ENCODE measurements at places on chromosomes 7 and 10.

DNA sequence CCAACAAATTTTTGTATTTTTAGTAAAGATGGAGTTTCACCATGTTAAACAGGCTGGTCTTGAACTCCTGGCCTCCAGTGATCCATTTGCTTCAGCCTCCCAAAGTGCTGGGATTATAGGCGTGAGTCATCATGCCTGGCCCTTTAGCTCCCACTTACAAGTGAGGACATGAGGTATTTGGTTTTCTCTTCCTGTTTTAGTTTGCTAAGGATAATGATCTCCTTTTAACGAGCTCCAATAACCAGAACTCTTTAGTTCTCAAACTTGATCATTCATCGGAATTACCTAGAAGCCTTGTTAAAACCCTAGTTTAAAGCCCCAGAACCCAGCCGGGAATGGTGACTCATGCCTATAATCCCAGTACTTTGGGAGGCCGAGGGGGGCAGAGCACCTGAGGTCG, 481.4 kb downstream of the TYW1 start:
- no peak for DNase-seq

GRCh38 chr10:133261726-133262325, 14.8 kb downstream of the ADAM8 start:
- peak; percentile 73 for DNase-seq

DNA sequence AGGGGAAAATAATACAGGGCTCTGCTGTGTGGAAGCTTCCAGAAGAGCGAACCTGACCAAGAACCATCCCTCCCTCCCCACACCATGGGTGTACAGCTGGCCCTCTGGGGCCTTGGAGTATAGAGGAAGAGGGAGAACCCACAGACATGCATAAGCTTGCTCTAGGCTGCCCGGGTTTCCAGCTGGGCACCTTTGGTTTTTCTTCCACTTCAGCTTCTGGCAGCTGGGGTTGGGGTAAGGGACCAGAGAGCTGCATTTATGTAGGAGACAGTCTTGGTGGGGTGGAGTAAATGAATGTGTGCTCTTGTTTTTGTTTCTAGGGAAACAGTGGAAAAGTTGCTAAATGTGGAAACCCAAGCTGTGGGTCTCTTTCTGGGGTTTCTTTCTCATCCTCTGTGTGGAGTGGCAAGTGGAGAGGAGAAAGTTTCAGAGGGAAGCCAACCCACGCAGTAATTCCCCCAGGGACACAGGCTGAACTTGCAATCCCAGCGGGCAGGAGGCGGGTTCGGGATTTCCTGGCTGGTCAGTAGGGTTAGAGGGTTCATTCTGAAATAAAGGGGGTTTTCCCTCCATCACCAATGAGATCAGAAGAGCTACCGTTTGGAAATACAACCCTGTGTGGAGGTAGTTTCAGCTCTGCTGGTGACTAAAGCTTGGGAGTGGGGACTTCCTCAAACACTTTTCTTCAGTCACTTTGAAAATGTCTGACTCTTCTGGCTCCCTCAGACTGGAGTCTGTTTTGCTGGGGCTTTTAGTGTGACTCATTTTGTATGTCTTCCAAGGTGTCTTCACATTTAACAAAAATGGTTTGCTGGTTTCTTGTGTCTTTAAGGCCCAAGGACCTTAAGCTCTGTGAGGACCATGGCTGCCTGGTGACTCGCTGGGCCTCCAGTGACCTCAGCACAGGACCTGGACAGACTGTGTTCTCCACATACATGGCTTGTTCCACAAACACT, 22.2 kb upstream of the SRGN start:
- DNase-seq = no peak

DNA sequence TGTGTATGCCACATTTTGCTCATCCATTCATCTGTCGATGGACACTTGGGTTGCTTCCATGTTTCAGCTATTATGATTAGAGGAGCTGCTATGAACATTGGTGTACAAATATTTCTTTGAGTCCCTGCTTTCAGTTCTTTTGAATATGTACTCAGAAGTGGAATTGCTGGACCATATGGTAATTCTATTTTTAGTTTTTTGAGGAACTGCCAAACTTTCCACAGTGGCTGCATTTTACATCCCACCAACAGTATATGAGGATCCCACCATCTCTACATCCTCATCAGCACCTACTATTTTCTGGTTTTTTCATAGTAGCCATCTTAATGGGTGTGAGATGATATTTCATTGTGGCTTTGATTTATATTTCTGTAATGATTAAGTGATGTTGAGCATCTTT, 44.7 kb upstream of the ZMIZ2 start:
- no peak for DNase-seq

Measured in stimulated activated CD4-positive, alpha-beta T cell treated with anti-CD3 and anti-CD28 coated beads, TNF-alpha, amount 100 ng/mL, for 24 hours (primary cell).